ENCODE measurements at places on chromosomes 2 and 18.

DNA sequence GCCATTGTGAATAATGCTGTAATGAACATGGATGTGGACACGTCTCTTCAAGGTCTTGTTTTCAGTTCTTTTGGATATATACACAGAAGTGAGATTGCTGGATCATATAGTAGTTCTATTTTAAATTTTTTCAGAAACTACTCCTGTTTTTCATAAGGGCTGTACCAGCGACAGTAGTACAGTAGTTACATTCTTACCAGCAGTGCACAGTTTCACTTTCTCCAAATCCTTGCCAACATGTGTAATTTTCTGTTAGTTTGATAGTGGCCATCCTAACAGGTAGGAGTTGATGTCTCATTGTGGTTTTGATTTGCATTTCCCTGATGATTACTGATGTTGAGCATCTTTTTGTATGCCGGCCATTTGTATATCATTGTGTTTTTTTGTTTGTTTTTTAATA lies 81.7 kb downstream of the EPC2 start:
- no peak for DNase-seq

DNA sequence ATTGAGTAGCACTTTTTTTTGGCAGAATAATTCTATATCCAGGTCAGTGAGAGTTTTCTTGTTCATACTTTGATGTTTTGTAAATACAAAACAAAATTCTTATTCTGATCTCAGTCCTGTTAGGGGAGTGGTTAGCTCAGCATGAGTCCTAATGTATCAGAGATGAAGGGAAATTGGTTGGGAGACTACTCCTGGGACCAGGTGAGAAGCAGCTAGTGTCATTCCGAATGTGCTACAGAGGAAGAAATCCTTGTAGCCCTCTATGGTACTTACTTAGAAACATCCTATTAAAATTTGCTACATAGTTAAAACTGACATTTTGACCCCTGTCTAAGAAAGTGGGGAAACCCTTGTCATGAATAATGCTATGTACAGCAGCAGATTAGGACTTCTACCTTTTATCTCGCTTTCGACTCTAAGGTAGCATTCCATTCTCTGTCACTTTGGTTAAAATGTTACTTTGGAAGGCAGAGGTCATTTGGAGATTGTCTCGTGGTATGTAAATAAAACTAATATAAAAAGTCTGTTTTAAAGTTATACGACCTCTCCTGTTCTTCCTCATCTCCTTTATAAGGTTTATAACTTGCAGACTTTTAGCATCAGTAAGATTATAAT lies 65.8 kb downstream of the PARD3B start:
- no peak for DNase-seq

DNA sequence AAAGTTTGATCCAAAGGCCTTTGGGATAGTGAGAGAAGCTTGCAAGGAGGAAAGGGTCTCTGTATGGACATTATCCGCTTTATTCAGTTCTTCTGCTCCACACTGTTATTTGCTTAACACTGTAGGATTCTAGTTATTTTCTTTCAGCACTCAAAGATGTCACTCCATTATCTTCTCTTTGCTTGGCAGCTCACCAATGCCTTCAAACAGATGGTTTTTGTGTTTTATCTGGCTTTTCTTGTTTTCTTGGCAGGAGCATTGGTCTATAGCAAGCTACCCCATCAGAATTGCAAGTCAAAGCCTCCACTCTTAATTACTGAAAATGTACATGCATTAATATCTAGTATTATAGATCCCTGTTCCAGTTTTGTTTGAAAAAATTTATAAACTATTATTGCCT lies 138.8 kb downstream of the EVA1A start:
- DNase-seq: no peak

- DNase-seq: no peak
Measured at GRCh38 chr2:196500686-196501431, 138.7 kb upstream of the CCDC150 start.

GRCh38 chr2:85976106-85976920 lies 87.5 kb upstream of the ST3GAL5 start:
- DNase-seq: no peak

GRCh38 chr2:199988151-199988550 lies 32.8 kb downstream of the MAIP1 start:
- no peak for DNase-seq

Measured in NCI-H1417 (cell line).